CD4-positive, alpha-beta T cell treated with Interferon alpha-2 for 1 hour (primary cell): ENCODE measurements at places on chromosomes 5 and 9.
A peak's percentile ranks its signal among the peaks of the same experiment; 100 is the strongest.

DNA sequence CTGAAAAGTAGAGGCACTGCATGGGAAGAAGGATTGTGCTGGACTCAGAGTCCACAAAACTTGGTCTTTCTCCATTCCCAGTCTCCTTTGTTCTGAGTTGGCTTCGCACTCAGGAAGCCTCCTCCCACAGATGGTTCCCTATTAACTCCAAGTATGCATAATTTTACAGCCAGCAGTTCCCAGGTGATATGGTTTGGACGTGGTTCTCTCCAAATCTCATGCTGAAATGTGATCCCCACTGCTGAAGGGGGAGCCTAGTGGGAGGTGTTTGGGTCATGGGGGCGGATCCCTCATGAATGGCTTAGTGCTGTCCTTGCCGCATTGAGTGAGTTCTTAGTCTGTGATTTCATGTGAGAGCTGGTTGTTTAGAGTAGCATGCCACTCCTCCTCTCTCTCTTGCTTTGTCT, 86.6 kb downstream of the FEM1C start:
- no peak for DNase-seq

- DNase-seq: no peak
Measured at GRCh38 chr5:87307796-87308423, 40.2 kb downstream of the RASA1 start.

DNA sequence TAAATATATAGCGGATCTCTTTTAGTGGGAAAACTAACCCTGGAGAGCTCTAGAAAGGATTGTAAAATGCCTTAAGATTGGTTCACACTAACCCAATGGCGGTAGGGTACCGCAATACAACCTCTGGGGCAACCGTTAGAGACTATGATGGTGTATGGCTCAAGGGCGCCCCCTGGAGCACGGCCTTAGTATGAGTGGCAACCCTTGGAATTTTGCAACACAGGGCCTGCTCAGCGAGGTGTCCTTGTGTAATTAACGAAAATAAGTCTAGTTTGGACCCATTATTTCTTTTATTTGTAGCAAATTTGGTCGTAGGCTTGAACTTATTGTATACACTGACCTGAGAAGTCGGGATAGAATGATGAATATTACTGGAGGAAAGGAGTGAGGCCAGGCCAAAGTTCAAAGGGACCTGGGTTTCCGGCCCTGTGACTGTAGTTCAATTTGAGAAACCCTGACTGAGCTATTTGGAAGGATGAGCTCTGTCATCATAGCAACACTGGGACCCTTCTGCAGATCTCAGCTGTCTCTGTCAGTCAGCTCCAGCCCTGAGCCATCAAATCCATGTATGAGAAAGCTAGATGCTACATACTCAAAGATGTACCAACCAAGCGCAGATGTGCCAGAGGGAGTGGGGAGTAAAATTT, 54.8 kb downstream of the CAMK4 start:
- peak; percentile 75 for DNase-seq

GRCh38 chr5:61613679-61614078, 281.6 kb downstream of the ZSWIM6 start:
- no peak for DNase-seq
